ENCODE measurements at places on chromosomes 6 and 20.
A peak's percentile ranks its signal among the peaks of the same experiment; 100 is the strongest.

DNA sequence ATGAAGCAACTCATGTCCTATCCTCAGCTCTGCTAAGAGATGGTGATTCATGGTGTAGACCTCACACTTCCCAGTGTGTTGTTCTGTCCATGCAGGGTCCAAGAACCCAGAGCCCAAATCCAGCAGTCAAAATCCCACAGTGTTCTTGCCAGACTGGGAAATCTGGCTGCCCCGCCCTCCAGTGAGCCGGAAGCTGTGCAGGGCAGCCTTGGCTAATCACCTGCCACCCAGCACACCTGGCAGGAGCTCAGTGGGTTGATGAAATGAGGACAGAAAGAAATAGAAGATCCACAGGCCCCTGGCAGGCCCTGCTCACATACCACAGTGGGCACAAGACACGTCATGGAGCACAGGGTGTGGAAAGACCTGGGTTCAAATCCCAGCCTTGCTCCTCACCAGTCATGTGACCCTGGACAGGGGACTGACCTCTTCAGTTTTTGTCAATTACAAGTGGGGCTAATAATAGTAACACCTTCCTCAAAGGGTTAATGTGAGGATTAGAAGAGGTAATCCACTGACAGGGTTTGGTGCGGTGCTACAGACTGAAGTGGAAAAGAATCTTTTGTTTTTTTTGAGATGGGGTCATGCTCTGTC, 13.6 kb upstream of the GUCA1A start:
- no peak for DNase-seq

- DNase-seq: no peak
These were observed 32.9 kb downstream of the TBPL1 start for GRCh38 chr6:133985970-133986369.

GRCh38 chr20:29079769-29080690, 2177.4 kb upstream of the DEFB115 start:
- no peak for DNase-seq

- DNase-seq: no peak
These were observed 172.5 kb upstream of the KCNK16 start for GRCh38 chr6:39494998-39495397.

DNA sequence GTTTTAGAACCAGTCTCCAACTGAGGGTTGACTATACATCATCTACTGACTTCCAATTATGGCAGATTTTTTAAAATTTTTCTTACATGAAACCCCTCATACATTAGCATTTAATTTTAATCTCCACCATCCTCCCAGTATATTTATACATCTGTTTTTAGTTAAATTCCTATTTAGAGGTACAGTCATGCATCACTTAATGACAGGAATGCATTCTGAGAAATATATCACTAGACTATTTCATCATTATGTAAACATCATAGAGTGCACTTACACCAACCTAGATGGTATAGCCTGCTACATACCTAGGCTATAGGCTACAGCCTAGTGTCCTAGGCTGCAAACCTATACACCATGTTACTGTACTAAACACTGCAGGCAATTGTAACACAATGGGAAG, 316.7 kb upstream of the MARCKS start:
- no peak for DNase-seq

DNA sequence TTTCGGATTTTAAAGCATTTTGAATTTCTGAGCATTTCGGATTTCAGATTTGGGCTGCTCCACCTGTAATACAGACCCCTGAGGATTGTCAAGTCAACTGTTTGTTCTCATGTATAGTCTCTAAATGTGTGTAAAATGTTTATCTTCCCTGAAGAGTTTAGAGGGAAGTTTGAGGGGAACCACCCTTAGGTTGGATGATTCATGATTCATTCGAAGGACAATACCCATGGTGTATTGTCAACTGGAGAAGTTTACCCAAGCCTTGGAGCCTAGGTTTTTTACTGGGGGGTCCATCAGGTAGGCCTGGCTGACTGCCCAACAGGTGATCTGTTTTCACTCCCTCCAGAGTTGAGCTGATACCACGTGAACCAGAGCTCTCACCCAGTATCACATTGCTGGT, 18.9 kb downstream of the GSTA4 start:
- no peak for DNase-seq

GRCh38 chr6:161130541-161130940, 139.0 kb downstream of the MAP3K4 start:
- no peak for DNase-seq

DNA sequence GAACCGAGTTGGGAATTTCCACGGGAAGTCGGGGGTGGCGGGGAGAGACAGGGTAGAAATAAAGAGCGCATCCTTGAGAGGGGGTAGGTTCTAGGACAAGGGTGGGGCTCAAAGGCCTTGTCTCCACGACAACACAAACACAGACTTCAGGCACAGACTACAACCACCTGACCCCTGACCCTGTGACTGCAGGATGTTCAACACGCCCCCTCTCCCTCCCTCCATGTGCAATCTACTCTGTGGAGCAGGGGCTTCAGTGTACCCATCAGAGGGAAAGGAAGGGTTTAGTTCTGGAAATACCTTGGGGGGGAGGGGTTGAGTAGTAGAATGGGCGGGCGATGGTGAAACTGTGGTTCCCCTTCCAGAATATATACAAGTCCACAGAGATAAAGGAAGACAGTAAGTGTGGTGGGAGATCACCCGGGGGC, 651 bp upstream of the TAPBP start:
- peak; percentile 28 for DNase-seq

- peak; percentile 43 for DNase-seq
These were observed 4.6 kb downstream of the MEA1 start for GRCh38 chr6:43009124-43009523.

DNA sequence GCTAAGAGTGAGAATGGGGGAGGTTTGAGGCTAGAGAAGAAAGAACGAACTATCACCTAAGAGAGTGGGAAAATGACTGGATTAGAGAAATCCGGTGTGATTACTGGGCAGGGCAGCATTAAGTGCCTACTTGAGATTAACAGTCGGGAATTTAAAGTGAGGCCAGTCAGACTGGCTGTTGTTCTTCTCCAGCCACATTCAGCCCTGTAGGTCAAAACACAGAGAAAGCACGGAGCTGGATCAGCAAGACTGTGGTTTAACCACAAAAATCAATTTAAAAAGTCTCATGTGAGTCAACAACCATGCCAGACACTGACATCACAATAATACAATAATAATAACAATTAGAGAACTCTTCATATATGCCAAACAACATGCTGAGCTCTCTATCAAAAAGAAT, 301.9 kb upstream of the SGK1 start:
- no peak for DNase-seq

GRCh38 chr20:59778615-59779200, 154.7 kb downstream of the SYCP2 start:
- no peak for DNase-seq

- DNase-seq: no peak
These were observed 118.3 kb upstream of the FBXL4 start for GRCh38 chr6:99066044-99066443.

DNA sequence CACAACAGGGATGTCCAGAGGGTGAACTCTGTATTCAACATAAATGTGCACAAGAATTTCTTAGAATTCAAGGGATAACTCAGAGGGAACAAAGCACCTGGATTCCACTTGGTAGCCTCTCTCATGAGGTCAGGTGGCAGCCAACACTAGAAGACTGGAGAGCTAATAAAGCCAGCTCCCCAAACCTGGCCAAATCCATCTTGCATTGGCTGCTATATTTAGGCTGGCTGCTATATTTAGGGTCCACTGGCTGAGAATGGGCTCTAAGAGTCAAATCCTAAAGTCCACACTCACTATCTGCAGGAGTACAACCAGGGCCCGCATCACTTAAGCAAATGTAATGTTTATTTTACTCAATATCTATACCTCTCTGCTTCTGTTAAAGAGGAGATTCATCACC, 20.0 kb downstream of the TBC1D7 start:
- no peak for DNase-seq

- DNase-seq: peak; percentile 81
These were observed 34.3 kb upstream of the MCUR1 start for GRCh38 chr6:13848522-13849150.

DNA sequence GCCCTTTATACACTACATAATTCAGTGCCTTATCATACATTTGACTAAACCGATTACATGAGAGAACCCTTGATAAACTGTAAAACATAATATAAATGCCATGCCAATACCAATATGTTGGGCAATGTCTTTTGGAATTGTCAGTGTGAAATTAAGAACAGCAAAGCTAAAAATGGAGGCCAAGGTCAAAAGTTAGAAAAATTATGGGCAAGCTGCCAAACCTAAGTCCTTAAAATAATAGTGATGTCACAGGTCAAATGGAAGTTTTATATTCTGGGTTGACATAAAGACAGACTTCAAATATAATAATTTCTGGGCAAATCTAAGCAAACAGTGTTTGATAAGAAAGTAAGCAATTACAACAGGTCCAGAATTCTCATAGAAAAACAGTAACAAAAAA, 696.7 kb downstream of the RNF144B start:
- no peak for DNase-seq

Measured in NCI-H2081 (cell line).